ENCODE measurements at places on chromosomes 11 and 22. TPM values are rescaled to one million over a fixed set of nuclear protein-coding genes. Genes with fewer than 3 reads are reported as not detected.

The MMP11 gene
- 28.0 TPM for total RNA-seq

The PDGFD gene
- total RNA-seq: 9.0 TPM

The TNNT3 gene
- 36.3 TPM for total RNA-seq

The ANGPTL5 gene
- total RNA-seq: 1.5 TPM

The SYCE3 gene
- not detected for total RNA-seq

The NUMA1 gene
- total RNA-seq: 81.3 TPM

The PPP6R3 gene
- 83.5 TPM for total RNA-seq

The PDE2A gene
- total RNA-seq: 41.2 TPM

The HOATZ gene
- total RNA-seq: not detected

The NCAPH2 gene
- total RNA-seq: 26.7 TPM

The SMTNL1 gene
- total RNA-seq: not detected

The CBL gene
- total RNA-seq: 7.1 TPM

The FOLH1 gene
- 0.35 TPM for total RNA-seq

The ZP1 gene
- 0.14 TPM for total RNA-seq

The DCDC1 gene
- total RNA-seq: 0.19 TPM

The EMSY gene
- total RNA-seq: 17.9 TPM

The IRF7 gene
- 13.2 TPM for total RNA-seq

The PATE4 gene
- total RNA-seq: not detected

The GLYATL1B gene
- not detected for total RNA-seq

The MUC5AC gene
- not detected for total RNA-seq

DNA sequence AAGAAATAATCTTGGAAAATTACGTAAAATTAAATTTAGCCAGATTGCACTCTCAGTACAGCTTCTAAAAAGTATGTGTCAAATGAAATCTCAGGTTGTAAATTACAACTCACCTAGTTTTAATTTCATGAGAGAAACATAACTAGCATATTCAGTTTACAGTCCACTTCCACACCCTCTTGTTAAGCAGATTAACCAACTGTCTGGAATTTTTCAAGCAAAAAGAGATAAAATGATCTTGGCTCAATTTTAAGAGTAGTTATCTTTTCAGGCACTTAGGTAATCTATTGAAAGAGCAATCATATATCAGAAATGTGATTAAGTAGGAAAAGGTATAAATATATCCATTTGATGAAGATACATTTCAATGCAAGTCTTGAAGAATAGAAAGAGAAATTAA, 928.4 kb upstream of the CCDC90B start:
- DNase-seq: no peak

GRCh38 chr11:57294225-57295131, 30.3 kb downstream of the TNKS1BP1 start:
- no peak for DNase-seq

DNA sequence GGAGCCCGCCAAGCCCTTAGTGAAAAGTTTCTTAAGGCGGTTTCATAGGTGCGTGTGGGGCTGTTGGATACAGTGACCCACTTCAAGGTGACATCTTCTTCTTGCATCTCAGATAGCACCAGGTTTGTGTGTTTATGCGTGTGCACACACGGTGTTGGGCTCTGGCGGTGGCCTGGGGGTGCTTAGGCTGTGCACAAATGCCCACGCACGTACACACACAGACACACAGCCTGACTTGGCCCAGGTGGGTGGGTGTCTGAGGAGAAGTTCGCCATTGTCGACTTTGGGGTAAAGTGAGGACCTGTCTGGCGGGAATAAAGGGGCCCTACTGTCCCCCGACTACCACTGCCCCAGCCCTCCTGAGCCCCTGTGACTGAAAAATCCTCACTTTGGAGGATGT, 103.8 kb downstream of the KCNQ1 start:
- peak; percentile 17 for DNase-seq

DNA sequence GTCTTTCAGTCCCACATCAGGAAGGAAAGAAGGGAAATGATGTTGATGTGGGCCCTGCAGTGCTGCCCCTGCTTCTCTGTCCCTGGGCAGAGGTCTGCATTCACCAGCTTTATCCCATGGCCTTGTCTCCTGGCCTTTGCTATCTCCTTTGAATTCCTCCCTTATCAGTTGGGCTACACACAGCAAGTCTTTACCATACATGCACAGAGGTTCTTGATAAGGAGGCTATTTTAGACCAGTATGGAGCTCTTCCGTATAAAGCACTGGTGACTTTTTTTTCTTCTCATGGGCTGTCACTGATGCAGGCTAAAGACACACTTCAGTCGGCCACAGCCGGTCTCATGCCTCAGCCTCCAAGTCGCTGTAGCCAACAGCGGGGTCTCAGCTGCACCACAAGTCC, 20.2 kb downstream of the MYO18B start:
- DNase-seq: no peak

DNA sequence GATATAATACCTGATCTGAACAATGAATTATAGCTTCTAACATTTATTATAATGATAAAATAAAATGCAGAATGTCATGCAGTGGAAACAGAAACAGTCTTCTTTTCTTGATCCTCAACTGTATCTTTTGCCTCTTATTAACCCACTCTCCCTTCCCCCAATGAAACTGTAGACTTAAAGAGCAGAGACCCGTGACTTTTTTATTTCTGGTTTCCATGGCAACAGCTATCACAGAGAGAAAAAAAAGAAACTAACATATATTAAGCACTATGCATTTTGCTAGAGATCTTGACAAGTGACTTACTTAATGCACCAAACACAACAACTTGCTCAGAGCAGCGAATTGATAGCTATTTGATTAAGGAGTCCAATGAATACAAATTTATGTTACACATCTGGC, 69.3 kb downstream of the RAB38 start:
- DNase-seq: no peak

DNA sequence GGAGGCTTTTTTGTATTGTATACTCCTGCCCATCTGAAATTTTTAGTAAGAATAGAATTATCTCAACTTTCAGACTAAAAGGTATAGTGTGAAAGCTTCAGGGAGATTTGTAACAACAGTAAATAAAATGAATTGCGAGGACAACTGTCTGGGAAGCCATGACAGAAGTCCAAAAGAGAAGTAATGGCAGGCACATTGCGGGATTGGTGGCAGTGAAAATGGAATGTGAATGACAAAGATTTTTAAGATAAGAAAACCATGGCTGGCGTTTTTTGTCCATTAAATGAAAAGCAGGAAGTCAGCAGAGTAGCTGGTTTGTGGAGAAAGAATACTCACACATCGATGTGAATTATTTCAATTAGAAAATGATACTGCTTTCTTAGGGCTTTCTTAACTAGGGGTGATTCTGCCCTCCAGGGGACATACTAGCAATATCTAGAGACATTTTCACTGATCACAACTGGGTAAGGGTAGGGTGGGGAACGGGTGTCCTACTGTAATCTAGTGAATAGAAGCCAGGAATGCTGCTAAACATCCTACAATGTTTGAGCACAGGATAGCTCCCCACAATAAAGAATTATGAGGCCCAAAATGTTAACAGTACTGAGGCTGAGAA, 1.6 kb downstream of the NPAT start:
- no peak for DNase-seq

- DNase-seq: no peak
These were observed 23.5 kb upstream of the TH start for GRCh38 chr11:2194877-2195755.

DNA sequence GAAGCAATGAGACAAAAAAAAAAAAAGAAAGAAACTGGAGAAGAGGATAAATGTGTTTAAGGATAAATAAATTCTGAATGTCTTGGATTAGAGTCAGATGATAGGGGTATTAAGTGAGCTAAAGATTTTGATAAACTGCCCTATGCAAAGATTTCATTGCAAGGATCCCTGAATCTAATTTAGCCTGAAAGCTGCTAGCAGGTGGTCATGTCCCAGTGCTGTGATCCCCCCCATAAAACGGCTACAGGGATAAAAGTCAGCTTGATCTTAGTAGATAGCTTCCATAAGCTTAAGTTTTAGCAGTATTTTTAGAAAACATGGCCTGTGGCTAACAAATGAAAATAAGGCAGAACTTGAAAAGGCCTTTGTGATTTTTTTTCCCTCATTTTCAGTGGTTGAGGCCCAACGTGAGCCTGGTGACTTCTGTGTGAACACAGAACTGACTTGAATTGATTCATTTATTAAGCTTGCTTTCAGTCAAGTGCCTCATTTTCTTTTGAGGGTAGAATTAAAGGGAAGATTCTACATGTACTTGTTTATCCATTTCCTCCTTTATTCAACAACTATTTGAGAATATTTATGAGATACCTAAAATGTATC, 44.5 kb downstream of the CD44 start:
- DNase-seq: no peak

GRCh38 chr11:10483174-10483573, 28.1 kb downstream of the AMPD3 start:
- DNase-seq: no peak

- DNase-seq: no peak
These were observed 135.6 kb downstream of the NAV2 start for GRCh38 chr11:19848219-19848618.

- no peak for DNase-seq
These were observed 369.3 kb downstream of the TTC28 start for GRCh38 chr22:28310299-28310698.

- no peak for DNase-seq
These were observed 291.0 kb downstream of the BRD1 start for GRCh38 chr22:49536571-49537131.

DNA sequence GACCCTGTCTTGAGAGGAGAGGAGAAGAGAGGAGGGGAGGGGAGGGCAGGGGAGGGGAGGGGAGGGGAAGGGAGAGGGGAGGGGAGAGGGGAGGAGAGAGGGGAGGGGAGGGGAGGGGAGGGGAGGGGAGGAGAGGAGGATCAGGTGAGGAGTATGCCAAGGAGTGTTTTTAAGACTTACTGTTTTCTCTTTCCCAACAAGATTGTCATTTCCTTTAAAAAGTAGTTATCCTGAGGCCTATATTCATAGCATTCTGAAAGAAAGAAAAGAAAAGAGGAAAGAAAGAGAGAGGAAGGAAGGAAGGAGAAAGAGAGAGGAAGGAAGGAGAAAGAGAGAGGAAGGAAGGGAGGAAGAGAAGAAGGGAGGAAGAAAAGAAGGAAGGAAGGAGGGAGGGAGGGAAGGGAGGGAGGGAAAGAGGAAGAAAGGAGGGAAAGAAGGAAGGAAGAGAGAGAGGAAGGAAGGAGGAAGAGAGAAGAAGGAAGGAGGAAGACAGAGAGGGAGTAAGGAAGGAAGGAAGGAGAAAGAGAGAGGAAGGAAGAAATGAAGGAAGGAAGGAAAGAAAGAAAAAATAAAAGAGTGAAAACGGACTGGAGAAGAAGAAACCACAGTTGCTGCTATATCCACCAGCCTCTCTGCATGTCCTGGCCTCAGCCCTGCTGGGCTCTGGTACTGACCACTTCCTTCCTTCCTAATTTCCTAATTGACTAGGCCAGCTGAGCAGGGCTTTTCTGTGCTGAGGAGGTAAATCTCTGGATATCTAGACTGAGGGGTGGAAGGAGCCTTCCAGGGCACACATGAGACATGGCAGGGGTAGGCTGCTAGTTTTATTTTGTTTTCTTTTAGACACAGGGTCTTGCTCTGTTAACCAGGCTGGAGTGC, 1.1 kb upstream of the SAA1 start:
- no peak for DNase-seq

DNA sequence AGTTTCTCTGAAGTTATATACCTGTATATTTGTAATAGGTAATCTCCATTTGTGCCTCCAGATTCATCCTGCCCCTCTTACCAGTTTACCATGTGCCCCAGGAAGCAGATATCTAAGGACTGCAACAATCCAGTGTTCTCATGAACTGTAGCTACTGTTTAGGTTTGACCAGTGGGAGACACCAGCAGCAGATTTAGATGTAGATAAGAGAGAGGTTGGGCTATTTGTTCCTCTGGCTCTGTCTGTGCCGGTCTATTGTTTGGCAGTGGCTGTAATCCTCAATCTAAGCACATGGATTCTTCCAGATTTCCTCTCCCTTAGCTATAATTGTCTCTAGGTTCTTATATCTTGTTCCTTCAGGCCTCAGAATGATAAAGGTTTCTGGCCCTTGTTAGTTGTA, 88.4 kb downstream of the ANO3 start:
- DNase-seq: no peak

DNA sequence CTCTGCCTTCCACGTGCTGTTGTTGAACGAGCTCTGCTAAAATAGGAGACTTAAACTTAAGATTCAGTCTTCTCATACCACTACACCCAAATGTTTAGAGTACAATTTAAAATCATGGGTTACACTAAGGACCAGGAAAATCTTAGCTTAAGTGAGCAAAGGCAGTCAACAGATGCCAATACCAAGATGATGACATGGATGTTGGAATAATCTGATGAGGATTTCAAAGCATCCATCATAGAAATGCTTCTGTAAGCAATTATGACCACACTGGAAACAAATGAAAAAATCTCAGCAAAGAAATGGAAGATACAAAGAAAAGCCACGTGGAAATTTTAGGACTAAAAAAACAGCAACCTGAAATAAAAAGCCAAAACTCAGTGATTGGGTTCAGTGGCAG, 109.8 kb downstream of the ATXN10 start:
- DNase-seq: no peak

DNA sequence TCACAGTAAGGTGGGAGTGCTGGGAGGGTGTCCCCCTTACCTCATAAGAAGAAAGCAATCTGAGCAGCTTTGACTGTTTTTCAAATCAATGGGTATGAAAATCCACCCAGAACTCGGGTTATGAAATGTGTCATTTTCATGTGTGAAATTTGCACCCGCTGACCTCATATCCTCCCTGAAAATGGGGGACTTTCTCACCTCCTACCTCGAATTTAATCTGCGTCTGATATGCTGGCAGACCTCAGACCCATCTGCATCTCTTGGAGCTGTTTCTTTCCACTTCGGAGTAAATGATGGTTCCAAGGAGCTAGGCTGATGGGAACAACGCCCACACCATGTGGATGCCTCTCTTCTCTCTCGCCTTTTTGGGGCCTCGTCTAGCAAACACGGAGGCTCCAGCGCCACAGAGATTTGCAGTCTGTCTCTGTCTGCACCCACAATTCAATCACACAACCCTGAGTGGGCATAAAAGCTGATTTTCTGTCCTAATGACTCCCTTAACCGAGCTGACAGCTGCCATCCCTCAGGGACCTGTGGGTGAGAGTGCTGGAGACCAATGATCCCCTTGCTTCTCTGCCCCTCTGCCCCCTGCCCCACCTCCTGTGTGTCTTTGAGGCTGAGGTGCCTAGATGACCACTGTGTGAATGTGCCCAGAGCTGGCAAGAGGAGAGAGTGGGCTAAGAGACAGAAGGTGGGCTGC, 71.0 kb downstream of the TRIM29 start:
- DNase-seq: no peak

DNA sequence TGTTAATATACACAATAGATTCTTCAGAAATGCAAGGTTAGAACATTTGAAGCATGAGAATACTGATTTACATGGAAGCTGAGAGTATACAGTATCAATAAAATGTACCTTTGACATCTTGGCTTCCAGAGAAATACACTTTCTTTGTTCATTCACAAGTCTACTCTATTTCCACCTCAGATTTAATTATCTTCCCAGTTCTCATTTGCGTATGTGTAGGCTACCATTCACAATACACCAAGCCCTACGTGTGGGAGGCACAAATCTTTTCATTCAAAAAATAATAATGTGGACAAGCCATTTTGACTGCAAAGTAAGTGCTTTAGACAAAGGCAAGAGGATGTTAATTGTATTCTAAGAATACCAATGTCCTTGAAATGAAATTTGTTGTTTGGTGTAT, 132.7 kb upstream of the MTMR2 start:
- no peak for DNase-seq

All from Right ventricle myocardium inferior (tissue), 1 donor.